Activated CD4-positive, alpha-beta T cell treated with anti-CD3 and anti-CD28 coated beads, Interleukin-2, amount 50 U/mL, for 1 hour (primary cell): ENCODE measurements at places on chromosomes 7 and 10.

GRCh38 chr7:129359638-129360037 is 74.6 kb upstream of the STRIP2 start:
- no peak for DNase-seq

DNA sequence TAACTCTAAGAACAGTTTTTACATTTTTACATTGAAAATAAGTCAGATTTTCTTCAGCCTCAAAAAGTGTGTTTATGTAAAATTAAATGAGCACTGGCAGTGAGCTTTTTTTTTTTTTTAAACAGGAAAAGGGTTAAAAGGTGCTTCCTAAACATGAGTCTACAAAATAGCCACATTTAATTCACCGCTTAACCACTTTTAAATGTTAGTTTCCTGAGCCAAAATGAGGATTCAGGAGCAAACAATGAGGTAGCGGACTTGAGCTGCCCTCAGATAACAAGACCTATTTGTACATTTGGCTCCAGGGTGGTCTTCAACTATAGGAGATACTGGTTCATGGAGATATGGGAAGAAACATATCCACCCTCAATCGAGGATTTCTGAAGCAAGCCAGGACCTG is 22.8 kb downstream of the AKR1C3 start:
- no peak for DNase-seq

DNA sequence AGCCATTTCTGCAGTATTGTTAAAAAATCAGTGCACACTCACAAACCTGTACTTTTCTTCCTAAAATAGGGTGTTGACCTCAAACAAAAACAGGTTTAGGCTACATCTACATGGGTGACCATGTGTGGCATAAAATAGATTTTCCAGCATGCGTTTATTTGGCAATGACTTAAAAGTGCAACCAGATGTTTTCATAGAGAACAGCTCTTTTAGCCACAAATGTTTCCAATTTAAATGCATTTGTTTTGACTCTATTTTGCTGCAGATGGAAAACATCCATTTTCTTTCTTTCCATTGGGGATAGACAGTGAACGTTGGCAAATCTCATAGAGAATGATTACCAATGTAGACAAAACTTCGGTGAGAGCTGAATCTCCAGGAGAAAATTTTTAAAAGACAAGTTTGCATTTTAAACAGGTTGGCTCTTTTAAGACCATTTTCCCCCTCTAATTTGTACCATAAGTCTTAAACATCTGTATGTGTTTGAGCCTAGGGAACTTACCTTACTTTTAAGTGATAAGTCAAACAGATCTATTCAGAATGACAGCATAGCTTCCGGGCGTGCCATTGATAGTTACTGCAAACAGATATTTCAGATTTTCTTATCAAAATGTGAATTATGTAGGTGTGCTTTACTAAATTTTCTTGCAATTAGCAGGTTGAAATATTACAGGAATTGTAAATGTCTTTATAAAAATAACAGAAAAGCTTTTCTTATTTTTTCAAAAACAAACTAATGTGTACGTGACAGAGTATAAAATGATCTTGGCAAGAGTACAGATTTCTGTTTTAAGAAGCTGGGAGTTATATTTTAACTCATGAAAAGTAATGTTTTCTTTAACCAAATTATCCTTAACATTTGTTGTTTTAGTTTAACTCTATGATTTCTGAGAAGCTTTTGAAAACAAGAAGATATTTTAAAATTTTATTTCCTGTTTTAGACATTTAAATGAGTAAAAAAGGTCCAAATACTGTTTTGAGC is 144.9 kb downstream of the HGF start:
- DNase-seq, result no peak

- no peak for DNase-seq
These were observed 134.3 kb upstream of the TNRC18 start for GRCh38 chr7:5557920-5558401.

GRCh38 chr10:63008491-63008890 is 124.6 kb upstream of the NRBF2 start:
- no peak for DNase-seq

- DNase-seq, result no peak
These were observed 17.8 kb upstream of the SLC18A2 start for GRCh38 chr10:117222976-117223692.

DNA sequence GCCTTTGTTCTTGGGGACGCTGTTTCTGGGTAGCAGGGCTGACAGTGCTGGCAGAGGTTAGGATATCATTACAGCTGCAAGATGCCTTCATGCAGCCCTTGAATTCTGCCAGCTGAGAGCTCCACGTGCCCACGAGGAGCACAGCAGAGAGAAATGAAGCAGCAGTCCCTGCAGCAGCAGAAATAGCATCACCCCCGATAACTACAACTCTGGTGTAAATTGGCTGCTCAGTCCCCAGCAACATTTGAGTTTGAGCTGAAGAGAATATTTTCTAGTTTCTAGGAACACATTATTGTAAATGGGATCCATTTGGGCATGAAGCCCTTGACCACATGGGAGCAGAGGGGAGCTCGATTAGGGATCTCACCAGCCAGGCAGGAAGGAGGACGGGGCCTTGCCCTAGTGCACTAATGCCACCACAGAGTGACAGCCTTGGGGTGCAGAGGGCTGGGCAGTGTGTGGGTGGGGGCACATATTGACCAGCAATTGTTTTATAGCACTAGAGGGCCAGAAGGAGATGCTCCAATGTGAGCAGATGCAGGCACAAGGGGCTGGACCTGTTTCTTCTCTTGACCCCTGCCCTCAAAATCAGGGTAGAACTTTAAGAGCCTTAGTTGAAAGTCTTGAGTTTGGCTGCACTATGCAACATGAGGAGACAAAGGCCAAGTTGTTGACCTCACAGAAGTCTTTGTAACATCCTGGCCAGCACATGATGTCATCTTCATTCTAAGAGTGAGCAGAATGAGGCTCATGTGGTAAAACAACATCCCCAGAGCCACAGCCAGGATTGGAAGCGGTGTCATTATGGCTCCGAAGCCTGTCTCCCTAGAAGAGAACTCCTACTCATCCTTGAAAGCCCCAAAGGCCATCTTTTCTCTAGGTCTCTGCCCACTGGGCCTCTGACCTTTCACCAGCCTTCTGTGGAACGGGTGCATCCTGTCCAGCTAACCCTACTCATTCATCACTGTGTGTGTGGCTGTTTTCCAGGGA is 52.6 kb downstream of the ADCY1 start:
- DNase-seq, result no peak
